ENCODE measurements at places on chromosomes 3 and 15.

DNA sequence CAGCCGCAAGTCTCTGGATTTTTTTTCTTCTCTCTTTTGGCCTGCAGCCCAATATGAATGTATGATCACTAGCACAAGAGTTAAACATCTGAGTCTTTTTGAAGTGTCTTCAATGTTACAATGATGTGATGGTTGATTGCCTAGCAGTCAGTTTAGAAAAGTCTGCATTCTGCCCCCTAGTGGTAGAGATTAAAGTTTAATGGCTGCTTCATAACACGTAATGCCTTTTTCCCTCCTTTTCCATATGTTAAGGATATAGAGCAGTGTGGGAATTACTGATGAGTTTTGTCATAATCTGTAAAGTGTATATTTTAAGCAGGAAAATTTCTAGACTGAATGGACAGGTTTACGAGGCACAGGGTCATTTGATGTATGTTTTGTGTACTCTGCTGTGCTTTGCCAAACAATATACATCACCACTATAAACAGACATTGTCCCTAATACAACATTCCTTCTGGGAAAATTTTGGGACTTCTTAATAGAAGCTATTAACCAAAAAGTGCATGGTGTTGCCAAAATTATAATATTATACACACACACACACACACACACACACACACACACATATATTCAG lies 1038.5 kb upstream of the NR2F2 start:
- DNase-seq: no peak

DNA sequence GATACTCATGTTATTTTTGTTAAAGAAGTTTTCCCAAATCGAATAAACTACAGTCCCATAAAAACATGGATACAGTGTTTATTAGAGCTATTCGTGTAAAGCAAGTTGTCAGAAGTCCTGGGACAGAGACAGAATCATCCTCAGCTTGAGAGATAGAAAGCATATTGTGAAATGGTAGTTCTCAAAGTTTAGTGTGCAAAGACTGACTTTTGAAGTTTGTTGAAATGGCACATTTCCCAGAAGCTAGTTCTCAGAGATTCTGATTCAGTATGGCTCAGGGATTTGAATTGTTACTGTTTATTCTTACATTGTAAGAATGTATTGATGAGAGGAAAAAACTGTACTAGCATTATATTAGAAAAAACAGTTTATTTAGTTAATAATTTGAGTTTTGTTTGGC lies 22.1 kb downstream of the GABRR3 start:
- DNase-seq: no peak

GRCh38 chr15:65305776-65306175 lies 1.3 kb downstream of the RNU5B-1 start:
- no peak for DNase-seq

GRCh38 chr3:15812183-15812582 lies 14.4 kb upstream of the ANKRD28 start:
- no peak for DNase-seq

GRCh38 chr15:47439146-47440111 lies 277.9 kb upstream of the SEMA6D start:
- DNase-seq: peak; percentile 22

GRCh38 chr15:29784413-29784812 lies 37.9 kb downstream of the TJP1 start:
- DNase-seq: no peak

DNA sequence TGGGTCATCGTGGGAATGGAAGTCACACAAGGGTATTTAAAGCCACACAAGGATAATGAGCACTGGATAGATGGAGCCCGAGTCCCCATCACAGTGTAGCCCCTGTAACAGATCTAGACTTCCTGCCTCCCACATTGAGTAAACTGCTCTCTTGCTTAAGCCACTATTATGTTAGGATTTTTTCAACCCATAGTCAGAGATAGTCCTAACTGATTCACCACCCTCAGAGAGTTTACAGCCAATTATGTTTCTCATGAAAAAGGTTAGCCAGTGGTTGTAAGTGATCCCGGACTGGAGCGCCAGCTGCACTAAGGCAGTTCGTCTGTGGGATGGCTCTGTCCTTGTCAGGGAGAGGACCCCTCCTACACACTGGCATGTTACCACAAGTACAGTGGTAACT lies 77.0 kb downstream of the KLF13 start:
- no peak for DNase-seq

DNA sequence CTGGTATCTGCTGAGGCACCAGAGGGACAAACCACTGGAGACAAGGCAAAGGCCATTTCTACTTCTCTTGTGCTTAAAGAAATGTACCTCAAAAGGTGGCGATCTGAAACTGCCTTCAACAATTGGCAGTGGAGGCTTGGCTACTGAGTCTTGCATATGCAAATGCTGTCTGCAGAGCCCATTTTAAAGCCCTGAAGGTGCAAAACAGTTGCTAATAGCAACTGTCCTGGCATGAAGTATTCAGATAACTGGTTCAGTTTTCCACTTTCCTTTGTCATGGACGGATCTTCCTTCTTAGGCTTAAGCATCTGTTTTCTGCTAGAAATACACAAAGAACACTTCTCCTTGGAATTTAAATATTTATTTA lies 71.4 kb upstream of the PSMD6 start:
- no peak for DNase-seq

DNA sequence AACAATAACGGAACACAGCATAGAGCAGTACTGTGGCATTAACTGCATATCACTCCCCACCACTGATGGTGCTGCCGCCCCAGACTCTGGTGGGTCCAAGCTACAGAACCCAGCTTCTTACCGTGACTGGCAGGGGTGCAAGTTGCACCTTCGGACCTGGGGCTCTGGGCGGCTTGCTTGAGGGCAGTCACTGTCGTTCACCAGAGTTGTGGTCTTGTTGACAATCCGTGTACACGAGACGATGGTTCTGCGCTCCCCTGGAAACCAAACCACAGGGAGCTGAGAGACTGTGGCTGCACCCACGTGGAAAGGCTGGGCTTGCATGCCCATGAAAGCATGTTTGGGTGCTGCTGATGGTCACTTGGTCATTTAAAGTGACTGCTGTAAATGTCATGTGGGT lies 293.0 kb downstream of the ADAMTS17 start:
- DNase-seq: no peak

GRCh38 chr3:32437896-32438295 lies 46.2 kb downstream of the CMTM7 start:
- DNase-seq: no peak

DNA sequence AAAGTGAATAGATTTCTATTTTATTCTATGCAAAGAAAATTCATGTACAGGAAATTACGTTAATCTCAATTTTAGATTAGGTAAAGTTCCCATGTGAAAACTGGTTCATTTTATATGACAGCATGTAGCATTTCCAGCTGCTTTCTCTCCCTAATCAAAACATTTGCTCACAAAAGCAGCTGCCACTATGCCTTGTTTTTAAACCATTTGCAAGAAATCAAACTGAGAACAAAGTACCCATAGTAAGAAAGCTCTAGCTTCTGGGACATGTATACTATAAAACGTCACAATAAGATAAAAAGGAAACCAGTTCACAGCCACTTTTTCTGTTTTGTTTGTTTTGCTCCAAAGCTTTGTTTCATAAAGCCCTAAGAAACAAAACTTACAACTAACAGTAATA lies 5.0 kb upstream of the CRYBG3 start:
- DNase-seq: no peak

DNA sequence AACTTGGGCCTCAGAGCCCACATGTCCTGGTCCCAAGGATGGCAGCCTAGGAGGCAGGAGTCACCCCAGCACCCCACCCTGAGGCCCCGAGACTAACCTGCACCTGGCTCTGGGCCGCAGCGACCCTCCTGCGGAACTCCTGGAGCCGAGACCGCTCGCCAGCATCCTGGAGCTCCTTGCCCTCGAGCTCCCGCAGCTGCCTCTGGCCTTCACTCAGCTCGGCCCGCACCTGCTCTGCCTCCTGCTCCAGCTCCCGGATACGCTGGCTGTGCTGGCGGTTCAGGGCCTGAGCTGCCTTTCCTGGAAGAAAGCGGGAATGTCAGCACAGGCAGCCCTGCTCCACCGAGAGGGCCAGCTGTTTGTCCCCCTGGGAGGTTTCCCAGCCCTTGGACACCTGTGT lies 13.2 kb downstream of the KIF7 start:
- no peak for DNase-seq

GRCh38 chr15:77738441-77739302 lies 106.0 kb upstream of the LINGO1 start:
- no peak for DNase-seq

DNA sequence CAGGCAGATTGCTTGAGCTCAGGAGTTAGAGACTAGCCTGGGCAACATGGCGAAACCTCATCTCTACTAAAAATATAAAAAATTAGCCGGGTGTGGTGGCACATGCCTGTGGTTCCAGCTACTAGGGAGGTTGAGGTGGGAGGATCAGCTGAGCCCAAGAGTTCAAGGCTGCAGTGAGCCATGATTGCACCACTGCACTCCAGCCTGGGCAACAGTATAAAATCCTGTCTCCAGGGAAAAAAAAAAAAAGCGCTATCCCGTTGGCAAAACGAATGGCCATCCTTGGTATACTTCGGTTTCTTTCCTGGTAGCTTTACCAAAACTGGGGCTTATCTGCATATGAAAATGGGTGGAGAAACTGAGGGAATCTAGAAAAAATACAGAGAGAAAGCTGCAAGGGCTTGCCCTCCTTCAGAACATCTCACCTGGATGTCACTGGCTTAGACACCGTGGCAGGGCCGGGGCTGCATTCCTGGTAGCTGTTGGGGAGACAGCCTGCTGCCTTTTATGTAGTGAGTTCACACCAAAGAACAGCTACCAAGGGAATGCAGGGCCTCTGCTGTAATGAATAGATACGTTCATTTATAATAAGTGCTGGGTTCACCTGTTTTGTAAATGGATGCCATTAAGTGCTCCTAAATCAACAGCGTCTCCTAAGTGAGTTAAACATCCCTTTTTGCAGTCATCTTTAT lies 96.0 kb downstream of the IQSEC1 start:
- DNase-seq: no peak

DNA sequence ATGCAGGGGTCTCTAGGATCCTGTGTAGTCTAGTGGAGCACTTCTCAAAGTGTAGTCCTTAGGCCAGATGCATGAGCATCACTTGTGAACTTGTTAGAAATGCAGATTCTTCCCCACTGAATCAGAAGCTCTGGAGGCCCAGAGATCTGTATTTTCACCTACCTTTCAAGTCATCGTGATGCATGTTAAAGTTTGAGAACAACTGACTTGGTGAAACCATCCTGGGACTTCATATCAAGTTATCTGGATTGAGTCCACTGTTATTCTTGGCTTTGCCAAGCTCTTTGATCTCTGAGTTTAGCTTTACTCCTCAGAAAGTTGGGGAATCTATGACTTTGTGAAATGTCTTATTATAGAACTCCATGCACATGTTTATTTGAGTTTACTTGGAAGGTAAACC lies 78.5 kb downstream of the ARNT2 start:
- DNase-seq: no peak

DNA sequence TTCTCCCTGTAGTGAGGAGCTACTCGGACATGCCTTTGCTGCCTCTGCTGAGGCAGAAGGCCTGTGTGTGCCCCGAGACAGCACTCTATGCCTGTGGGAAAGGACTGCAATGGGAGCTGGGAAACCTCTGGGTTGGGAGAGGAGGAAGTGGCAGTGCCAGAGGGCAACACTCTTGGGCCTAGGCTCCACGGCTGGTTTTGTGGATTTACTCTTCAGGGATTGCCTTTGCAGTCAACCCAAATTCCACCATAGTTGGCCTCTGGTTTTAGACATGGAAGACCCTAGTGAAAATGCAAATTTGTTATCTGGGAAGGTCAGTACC lies 46.8 kb downstream of the ITGA11 start:
- DNase-seq: no peak

DNA sequence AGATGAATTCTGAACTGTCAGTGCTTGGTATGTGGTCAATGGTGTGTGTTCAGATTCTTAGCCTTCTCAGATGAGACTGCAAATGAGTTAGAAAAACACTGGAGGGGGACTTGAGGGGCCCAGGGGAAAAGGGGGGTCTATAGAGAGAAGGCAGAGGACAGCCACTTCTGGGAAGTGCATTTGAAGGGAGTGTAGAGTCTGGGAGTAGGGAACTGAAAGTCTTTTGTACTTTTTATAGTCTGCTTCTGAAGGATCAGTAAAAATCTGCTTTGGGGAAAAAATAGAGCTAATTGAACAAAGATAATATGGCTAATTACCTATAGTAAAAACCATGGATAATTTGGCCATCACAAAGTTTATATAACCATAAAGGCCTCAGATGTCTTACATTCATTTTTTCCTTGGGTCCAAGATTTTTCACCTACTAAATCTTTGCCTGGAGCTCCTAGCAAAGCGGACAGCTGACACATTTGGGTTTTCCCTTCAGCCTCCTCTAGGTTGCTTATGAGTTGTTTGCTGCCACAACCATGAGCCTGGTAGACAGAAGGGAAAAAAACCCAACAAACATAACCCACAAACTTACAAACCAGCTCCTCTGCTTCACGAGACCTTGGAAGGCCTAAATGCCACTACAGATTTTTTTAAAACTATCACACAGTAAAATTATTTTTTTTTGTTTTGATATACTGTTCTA lies 48.8 kb downstream of the CD86 start:
- no peak for DNase-seq

GRCh38 chr15:100082761-100083402 lies 258.9 kb downstream of the ADAMTS17 start:
- no peak for DNase-seq

GRCh38 chr3:64530434-64531049 lies 157.3 kb downstream of the ADAMTS9 start:
- DNase-seq: no peak

DNA sequence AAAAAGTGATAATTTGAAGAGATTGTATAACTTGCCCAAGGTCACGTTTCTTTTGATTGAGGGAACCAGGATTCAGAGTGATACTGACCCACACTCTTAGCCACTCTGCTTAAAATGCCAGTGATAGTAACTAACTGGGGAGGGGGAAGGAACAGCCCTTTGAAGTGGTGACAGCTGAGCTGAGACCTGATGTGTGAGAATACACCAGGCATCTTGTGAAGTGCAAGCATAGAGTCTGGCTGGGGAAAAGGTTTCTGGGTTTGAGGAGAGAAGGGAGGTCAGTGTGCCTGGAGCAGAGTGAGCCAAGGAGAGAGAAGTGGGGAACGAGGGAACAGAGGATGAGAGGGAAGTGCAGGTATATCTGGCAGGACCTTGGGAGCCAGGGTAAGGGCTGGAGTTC lies 35.4 kb upstream of the SCAANT1 start:
- DNase-seq: no peak

DNA sequence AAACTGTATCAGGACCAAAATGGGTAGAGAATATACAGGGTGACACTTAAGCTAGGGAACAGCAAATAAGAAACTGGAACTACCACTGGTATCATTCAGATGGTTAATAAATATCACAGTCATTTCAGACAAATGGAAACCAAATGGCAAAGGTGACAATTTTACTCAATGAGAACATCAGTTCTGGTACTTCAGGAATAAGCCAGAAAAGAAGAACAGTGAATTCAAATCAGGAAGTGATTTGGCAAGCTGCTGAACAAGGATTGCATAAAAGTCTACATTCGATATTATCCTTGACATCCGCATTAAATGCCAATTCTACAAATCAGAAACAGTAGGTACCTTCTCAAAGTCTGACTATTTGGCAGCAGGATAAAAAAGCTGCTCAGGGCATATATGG lies 23.5 kb upstream of the STIMATE start:
- DNase-seq: no peak
